ENCODE measurements at places on chromosomes 2 and 18.

GRCh38 chr2:104429639-104430358 is 424.1 kb upstream of the POU3F3 start:
- DNase-seq, result no peak

DNA sequence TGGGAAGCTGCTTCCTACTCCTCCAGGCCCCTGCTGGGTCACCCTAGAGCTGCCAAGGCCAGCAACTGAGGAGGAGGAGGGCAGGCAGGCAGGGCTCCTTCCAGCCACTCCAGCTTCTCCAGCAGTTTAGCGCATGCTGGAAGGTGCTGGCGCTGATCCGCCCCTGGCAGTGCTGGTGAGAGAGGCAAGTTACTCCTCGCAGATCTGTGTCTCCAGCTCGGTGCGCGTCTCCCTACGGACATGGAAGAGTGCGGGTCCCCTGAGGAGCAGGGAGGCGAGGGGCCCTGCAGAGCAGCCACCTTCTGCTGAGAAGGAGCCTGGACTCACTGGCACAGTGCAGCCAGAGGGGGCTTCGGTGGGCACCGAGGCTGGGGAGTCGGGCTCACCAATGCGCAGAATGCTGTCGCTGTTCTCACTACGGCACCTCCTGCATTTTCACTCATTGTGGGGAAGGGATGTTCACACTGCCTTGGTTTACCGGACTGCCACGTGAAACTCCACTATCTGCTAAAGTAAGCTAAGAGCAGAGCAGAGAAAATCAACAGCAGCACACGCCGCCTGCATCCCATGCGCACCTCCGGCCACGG is 206.0 kb downstream of the HDAC4 start:
- no peak for DNase-seq

- no peak for DNase-seq
These were observed 95.4 kb downstream of the DOCK10 start for GRCh38 chr2:224946895-224947294.

- DNase-seq, result no peak
These were observed 14.4 kb upstream of the MYO3B start for GRCh38 chr2:170163411-170164065.

DNA sequence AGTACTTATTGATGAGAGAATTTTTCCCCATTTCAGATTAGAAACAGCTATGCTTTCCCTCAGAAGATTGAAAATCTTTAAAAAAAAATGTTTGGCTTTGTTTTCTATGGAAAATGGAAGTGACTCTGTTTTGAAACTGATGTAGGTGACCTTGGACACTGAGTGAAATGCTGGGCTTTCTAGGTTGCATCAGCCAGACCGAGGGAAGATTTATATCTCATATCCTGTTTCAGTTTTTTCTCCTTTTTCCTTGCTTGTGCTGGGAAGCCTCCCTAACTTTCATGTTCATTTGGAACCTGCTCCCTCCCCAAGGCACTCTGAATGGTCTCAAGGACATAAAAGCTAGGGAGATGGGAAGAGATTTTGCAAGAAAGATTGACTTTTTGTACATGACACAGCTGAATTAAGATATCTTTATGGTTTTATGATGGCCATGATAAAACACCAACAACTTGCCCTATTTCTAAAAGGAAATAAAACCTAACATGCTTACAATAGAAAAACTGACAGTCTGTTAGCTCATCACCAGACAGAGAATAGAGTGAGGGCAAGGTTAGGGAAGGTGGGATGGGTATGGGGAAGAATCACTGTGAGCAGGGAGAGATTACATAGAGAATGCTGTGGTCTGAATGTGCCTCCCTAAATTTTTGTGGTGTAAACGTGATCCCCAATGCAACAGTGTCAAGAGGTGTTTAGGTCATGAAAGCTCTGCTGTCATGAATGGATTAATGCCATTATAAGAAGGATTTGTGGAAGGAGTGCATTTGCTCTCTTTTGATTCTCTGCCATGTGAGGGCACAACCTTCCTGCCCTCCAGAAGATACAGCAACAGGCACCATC is 249.7 kb downstream of the TPGS2 start:
- no peak for DNase-seq

- peak; percentile 63 for DNase-seq
These were observed 24.5 kb upstream of the HPCAL1 start for GRCh38 chr2:10278029-10278762.

DNA sequence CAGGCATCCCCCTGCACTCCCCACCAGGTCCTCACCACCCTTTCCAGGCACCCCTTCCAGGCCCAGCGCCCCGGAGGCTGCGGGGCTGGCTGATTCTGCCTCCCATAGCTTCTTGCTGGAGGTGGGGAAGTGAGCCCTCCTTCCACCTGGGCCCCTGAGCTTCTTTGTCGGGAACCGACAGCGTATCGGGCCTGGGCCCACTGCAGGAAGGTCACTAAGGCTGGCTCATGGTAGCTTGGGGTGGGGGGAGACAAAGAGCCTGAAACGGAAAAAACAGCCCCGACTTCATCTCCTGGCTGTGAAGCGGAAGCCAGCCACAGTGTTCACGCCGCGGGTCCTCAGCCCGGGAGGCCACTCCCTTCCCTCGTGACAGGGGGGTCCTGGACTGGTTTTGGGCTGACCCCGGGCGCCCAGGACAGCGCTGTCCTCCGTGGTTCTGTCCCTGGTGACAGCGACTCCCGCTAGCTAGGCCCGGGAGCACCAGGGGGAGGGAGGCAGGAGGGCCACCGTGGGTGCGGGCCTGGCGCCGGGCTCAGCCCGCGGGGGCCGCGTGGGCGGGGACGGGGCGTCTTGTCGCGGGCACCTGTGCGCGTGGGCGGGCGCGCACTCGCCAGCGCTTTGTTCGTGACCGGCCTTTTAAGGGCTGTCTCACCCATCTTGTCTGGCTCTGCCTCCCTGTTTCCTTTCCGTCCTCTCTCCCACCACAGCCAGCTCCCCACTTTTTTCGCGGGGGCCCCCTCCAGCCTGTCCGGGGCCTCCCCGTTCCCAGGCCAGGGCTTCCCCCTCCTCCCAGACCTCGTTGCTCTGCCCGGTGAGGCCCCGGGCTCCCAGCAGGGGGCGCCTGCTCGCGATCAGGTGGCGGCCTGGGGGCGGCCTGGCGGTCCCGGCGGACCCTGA is 64.9 kb downstream of the DNMT3A start:
- DNase-seq, result no peak

GRCh38 chr2:173631127-173631460 is 276.4 kb downstream of the CDCA7 start:
- peak; percentile 1 for DNase-seq

DNA sequence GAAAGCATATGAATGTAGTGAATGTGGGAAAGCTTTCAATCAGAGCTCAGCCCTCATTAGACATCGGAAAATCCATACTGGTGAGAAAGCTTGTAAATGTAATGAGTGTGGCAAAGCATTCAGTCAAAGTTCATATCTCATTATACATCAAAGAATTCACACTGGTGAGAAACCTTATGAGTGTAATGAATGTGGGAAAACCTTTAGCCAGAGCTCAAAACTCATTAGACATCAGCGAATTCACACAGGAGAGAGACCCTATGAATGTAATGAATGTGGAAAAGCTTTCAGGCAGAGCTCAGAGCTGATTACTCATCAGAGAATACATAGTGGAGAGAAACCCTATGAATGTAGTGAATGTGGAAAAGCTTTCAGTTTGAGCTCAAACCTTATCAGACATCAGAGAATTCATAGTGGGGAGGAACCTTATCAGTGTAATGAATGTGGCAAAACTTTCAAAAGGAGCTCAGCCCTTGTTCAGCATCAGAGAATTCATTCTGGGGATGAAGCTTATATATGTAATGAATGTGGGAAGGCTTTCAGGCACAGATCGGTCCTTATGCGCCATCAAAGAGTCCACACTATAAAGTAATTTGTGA is 5.0 kb downstream of the ZNF397 start:
- DNase-seq, result no peak

DNA sequence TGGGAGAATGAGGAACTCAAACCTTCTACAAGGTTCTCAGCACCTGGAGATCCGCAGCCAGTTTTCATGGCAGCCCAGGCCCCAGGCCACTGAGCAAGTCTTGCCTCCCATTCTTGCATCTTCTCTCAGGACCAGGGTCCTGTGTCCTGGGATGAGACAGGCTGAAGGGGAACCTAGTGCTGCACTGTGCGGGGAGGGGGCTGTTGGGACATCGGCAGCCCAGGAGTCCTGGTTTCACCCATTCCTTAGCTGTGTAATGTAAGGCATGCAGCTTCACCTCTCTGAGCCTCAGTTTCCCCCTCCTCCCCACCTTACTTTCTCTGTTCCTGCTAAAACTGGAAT is 43.9 kb downstream of the TNS1 start:
- no peak for DNase-seq

DNA sequence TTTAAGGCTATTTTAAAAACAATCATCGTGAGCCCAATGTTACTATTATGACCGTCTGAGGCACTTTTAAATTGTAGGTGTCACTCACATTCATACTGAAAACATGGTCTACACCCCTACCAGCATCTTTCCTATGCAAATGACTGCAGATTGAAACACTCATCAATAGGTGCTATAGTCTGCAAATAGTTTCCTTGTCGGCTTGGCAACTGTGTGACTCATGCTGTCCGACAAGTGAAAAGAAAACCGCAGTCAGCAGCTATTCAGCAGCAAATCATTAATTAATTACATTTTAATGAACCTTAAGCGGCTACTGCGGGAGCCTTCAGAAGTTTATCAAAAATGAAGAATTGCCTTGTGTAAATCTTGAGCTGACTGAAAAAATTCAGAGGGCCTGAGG is 134.4 kb downstream of the FIGN start:
- DNase-seq, result no peak
